ENCODE measurements at places on chromosomes 3 and 15.

GRCh38 chr3:63467392-63467791 lies 185.1 kb upstream of the SNTN start:
- DNase-seq = no peak

- no peak for DNase-seq
These were observed 61.4 kb upstream of the ARHGEF26 start for GRCh38 chr3:154059833-154060232.

- no peak for DNase-seq
These were observed 106.0 kb downstream of the LRIG1 start for GRCh38 chr3:66394753-66395249.

DNA sequence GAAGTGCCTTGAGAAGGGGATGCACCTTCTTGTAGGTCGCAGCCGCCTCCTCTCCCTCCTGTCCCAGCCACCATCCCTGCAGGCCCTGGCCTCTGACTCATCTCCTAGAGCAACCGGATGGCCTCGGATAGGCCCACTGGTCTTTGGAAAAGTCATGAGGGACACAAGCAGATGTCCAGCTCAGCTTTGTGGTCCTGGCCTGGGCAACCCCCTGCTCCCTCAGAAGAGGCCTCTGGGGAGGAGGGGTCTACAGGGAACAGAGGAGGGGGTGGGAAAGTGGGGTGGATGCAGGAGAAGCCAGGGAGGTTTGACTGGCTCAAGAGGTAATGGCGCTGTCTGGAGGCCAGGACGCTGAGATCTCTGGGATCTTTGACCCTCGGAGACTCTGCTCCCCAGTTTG lies 259.2 kb upstream of the TLE3 start:
- DNase-seq = no peak

DNA sequence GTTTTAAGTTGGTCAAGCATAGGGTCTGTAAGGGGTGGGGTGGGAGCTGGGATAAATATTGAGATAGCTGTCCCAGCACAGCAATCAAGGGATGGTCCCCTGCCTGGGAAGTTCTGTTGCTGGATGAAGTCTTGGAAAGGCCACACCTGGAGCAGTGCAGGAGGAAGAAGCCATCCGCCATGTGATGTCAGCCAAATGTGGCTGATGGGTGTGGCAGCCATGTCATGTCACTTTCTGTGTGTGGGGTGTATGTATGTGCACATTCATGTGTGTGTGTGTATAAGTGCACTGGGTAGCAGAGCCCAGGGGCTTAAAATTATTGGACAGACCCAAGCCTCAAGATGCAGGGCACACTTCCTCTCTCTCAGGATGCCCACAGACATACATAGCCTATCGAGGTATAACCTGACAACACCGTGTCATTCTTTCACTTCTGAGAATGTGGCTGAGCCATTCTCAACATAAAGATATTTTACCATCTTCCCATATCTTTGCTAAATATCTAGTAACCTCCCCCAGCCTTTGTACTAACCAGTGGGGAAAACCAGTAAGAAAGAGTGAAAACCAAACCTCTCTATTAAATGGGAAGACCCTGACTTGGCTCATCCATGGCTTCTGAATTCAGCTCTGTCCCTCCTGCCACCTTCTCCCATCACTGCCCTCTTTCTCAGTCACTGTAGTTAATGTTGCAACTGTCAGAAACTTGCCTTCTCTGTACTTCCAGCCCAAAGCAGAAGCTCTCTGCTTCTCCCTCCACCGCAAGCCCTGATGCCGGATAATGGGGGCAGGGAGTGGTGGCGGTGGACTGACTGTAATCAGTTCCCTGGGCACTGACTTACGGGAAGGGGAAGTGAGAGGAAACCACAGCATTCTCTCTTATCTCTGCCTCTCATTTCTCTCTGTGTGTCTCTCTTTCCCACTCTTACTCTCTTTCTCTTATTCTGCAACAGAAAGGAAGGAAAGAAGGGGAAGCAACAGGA lies 11.2 kb downstream of the TNFSF10 start:
- no peak for DNase-seq

- DNase-seq = no peak
These were observed 17.8 kb upstream of the FGF12 start for GRCh38 chr3:192745150-192745549.

All from neural crest cell (in vitro differentiated cells).